Left renal cortex interstitium (tissue), 4 donors: ENCODE measurements at places on chromosomes 13 and 19. TPM values are rescaled to one million over a fixed set of nuclear protein-coding genes. Genes with fewer than 3 reads are reported as not detected.

The FOXA3 gene
- 0.40 TPM for polyA plus RNA-seq

The GSX1 gene
- not detected for polyA plus RNA-seq

The GRK1 gene
- polyA plus RNA-seq, result 0.13 TPM

The LRRC63 gene
- 0.24 TPM for polyA plus RNA-seq

The ODAD3 gene
- 2.0 TPM for polyA plus RNA-seq

The SULT2A1 gene
- polyA plus RNA-seq, result 0.19 TPM

The OR7C1 gene
- polyA plus RNA-seq, result 0.13 TPM

The SH2D3A gene
- polyA plus RNA-seq, result 11.5 TPM

The KISS1R gene
- 0.96 TPM for polyA plus RNA-seq

The LGALS14 gene
- polyA plus RNA-seq, result not detected

- no peak for DNase-seq
Observed at GRCh38 chr13:50428183-50428877, 413.1 kb downstream of the KCNRG start.

DNA sequence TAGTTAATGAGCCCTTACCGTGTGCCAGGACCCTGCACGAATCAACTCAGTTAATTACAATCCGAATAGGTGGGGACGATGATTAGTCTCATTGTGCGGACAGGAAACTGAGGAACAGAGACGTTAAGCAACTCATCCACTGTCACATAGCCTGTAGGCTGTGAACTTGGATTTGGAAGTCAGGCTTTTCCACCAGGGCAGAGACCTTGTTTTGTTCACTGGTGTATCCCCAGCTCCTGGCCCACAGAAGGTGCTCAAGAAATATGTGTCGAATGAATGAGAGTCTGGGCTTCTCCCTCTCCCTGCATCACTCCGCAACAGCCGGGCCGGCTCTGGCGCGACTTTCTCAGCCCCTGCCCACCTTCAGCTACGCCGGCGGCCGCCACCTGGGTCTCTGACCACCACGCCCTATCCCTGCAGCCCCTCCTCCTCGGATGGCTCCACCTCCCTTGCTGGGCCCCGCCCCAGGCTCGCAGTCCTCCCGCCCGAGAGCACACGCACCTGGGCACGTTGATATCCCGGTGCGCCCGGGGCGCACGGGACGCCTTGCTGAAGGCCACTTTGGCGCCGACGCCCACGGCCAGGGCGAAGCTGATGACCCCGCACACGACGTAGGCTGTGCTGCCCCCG is 1.3 kb downstream of the SHISA7 start:
- no peak for DNase-seq

- DNase-seq, result no peak
Observed at GRCh38 chr19:41050426-41050825, 37.8 kb upstream of the CYP2A13 start.

DNA sequence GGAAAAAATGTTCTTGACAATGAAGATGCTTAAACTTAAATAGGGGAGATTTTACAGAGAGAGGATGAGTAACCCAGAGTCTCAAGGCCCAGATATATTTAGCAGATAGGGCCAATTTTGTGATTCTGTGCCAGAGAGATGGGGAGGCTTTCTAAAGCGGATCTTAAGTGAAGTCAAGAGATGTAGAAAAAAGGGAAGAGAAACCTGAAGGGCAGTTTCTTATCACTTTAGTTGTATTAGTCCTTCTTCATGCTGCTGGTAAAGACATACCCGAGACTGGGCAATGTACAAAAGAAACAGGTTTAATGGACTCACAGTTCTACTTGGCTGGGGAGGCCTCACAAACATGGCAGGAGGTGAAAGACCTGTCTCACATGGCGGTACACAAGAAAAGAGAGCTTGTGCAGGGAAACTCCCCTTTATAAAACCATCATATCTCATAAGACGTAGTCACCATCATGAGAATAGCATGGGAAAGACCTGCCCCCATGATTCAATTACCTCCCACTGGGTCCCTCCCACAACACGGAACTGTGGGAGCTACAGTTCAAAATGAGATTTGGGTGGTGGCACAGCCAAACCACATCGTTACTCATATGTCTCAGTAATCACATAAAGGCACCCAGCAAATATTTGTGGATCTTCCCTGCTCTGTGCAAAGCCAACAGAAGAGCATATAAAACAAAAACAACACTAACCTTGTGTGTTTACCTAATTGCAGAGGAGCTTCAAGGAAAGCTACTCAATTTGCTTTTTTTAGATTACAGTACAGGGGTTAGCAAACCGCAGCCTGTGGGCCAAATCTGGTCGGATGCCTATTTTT is 102.6 kb upstream of the MYCBP2 start:
- no peak for DNase-seq

DNA sequence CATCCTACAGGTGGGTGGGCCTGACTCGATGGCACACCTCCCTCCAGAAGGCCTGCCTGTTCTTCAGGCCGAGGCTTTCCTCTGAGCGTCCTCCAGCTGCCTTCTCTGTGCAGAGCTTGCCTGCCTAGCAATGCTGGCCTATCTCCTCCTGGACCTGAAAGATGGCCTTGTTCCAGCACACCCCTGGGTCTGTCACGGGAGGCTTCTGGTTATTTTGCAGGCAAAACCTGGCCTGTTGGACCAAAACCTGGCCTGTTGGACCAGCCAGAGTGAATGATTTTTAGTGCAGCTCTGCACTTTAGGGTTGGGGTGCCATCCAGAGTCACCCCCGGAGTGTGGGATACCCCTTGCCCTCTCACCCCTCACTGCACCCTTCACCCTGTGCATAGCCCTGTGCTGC is 128.4 kb downstream of the KATNAL1 start:
- no peak for DNase-seq

GRCh38 chr19:19294914-19295313 is 21.8 kb upstream of the TM6SF2 start:
- DNase-seq, result no peak

GRCh38 chr13:48678316-48678715 is 24.6 kb downstream of the CYSLTR2 start:
- no peak for DNase-seq

DNA sequence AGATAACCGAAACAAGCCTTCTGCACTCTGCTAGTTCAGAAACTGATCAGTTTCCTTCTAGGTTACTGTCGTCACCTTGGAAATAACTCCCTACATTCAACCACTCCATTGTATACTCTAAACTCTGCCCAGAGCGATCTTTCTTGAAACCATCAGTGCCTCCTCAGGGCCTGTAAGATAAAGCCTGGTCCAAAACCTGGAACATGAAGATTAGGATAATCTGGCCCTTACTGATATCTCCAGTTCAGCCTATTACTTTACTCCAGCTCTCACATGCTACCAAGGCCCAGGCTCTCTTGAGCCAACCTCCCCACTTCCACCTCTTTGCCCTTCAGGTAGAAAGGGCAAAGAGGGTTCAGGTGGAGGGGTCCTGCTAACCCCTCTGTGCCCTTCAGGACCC is 125.3 kb upstream of the RXFP2 start:
- no peak for DNase-seq

DNA sequence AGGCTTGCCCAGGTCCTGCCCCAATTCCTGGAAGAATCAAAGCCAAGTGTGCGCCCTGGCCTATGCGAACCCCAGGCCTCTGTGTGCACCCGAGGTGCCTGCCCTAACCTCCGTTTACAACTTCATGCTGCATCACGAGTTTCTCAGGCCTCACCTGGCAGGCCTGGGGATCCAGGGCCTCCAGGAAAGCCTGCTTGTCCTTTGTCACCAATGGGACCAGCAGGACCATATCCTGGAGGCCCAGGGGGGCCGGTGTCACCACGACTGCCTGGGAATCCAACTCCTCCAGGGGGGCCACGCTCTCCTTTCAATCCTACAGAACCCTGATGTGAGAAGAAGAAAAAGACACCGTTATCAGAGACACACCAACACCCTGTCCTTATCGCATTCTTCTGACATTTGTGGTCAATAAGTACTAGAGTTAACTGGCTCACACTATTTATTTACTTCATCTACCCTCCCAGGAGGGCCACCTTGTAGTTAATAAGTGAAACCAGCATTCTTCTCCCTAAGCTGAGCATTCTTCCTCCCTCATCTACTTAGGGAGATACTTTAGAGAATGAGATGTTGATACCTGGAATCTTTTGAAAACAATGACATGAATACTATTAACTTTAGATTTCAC is 120.6 kb downstream of the COL4A1 start:
- DNase-seq, result no peak

GRCh38 chr19:28494461-28494860 is 718.5 kb downstream of the UQCRFS1 start:
- no peak for DNase-seq

GRCh38 chr19:47230054-47230920 is 712 bp downstream of the BBC3 start:
- no peak for DNase-seq

DNA sequence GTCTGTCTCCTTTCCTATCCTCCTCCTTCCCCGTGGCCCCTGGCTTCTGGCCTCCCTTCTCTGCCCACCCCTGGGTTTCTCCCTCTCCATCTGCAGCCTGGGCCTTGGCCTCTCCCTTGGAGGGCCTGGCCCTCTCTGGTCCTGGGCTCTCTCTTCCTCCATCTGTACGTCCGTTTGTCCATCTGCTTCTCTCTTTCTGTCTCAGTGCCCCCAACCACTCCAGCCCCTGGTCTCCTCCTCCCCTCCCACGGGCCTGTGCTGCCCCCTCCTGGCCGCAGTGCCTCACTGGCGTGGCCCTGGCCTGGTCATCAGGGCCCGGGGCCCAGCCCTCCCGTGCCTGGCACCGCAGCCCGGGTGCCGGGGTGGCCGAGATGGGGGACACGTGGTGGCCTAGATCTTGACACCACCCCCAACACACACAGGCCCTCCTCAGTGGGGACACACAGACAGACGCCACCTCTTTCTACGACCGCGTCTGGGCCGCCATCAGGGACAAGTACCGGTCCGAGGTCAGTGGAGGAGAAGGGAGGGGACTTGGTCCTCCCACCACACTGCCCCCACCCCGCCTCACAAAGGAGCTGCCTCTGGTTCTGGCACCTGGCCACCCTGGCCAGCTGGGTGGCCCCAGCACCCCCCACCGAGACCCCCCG is 11.3 kb downstream of the PRKCSH start:
- no peak for DNase-seq

- peak; percentile 81 for DNase-seq
Observed at GRCh38 chr19:51690454-51691073, 2.6 kb upstream of the SPACA6 start.

DNA sequence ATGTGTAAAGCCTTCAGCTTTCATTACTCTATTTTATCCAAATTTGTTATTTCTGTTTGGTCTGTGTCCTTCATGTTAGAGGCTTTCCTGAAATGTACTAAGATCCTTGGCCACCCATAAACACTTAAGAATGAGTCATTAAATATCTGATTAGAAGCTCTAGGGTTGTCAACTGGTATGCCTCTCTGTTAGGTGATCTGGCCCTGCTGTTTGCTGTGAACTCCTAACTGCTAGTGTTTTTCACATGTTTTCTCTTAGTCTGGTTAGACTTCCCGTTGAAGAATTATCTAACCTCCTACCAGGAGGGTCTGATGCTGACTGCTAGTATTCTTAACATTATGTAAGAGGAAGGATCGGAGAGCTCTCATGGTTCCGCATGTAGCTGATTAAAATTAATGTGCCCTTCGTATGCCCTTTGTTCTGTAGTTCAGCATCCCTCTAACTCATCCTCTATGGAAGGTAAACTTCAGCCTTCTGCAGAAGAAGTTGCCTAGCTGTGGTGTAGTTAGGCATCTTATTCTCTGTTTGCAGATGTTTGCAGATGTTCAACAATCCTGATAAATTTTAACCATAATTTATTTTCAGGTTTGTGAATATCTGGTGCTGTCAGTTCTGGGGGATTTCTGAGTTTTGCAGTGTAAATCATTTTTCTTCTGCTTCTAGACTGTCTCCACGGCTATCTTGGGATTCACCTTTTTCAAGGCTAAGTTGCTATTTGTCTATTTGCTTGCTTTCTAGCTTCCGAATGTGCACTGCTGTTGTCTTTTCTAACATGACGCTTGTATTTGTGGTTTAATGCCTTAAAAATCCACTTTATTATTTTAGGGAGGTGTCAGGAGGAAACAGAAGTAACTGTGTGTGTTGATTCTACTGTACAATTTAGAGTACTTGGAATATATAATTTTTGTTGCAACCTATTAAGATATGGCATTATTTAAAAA is 207.2 kb upstream of the SPRY2 start:
- no peak for DNase-seq

GRCh38 chr13:20442798-20443381 is 82.8 kb downstream of the CRYL1 start:
- no peak for DNase-seq

GRCh38 chr19:38740932-38741331 is 3.3 kb downstream of the CAPN12 start:
- no peak for DNase-seq

DNA sequence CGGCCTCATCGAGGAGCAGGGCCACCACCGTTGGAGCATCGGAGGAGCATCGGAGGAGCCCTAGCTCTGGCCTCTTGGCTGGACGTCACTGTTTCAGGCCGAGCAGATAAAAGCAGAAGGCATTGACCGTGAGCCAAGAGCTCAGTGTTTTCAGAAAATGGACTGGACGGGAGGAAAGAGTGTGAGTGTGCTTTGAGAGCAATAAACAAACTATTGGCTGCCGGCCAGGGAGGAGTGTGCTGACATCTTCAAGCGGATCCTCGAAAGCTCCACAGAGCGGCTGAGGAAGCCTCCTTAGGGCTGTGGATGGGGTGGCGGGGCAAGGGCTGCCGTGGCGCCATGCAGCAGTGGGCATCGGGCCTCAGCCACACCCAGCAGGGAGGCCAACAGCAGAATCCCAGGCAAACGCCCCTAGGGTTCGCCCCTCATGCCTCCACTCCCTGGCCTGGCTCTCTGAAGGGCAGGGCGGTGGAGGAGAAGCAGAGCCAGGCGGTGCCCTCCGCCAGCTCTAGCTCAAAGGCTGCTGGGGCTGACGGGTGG is 41.8 kb downstream of the IRS2 start:
- no peak for DNase-seq

GRCh38 chr19:24029941-24030636 is 56.9 kb upstream of the ZNF254 start:
- DNase-seq, result no peak

DNA sequence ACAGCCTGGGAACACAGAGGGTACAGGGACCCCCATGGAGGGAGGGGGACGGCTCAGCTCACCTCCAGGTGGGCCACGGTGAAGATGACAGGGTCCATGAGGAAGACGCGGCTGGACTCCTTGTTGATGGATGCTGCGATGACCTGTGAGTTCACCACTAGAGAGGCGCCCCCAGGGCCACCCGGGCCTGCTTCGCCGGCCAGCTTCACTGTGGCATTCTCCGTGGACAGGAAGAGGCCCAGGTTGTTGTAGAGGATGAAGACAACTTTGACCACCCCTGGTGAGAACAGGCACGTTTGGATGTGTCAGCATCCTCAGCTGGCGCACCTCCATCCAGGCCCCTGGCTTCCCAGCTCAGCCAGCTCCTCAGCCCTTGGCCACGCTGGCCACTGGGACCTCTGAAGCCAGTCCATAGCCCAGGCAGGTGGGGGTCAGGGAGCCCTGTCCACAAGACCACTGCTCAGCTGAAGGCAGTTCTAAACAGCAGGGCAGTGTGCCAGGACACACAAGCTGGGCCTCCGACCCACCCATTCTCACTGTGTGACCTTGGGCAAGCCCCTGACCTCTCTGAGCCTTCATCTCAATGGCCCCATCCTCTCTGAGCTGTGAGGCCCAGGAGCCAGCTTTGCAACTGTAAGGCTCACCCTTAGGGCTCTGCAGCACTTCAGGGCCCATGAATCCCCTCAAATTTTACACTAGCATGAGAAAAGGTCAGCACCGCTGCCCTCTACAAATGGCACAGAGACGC is 22.1 kb upstream of the ASF1B start:
- DNase-seq, result no peak

GRCh38 chr19:39032063-39032918 is at the start of gene FBXO27:
TSS of gene FBXO27 (minus strand) at chr19:39032549. CDS start at chr19:39032227, 322 bp downstream.
- DNase-seq, result no peak
